Right forelimb (tissue), 1 donor: ENCODE measurements at places on chromosomes 16 and 17.
A peak's percentile ranks its signal among the peaks of the same experiment; 100 is the strongest.

GRCh38 chr17:15920758-15921239 is 24.1 kb upstream of the ADORA2B start:
- no peak for DNase-seq

DNA sequence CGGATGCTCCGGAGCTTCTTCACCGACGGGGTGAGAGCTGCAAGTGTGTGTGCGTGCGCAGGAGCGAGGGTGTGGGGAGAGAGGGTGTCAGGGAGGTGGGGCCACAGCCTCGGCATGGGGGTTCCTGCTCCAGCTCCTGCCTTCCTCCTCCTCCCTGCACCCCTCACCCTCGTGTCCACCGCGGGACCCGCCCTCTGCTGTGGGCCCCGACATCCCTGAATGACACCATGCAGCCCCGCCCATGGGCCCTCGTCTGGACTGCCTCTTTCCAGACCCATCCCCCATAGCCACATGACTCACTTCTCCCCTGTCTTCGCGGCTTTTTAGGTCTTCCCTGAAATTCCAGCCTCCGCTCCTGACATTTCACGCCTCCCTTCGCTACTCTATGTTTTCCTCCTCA is 41.6 kb downstream of the ARHGAP23 start:
- DNase-seq, result no peak

DNA sequence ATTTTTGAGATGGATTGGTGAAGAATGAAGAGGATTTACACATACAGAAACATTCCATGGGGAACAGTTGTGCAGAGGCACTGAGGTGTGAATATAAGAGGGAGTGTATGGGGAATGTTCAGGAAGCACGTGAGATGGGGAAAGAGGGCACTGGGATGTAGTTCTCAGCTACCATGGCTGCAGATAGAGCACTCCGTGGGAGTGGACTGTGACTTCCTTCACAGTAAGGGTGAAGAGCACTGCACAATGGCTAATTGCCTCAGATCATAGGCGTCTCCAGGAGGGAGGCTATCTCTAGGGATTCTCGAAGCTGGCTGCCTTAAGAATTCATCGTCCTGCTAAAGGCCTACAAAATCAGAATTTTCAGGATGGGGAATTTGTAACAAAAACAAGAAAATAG is 7.0 kb downstream of the YPEL2 start:
- DNase-seq, result no peak

DNA sequence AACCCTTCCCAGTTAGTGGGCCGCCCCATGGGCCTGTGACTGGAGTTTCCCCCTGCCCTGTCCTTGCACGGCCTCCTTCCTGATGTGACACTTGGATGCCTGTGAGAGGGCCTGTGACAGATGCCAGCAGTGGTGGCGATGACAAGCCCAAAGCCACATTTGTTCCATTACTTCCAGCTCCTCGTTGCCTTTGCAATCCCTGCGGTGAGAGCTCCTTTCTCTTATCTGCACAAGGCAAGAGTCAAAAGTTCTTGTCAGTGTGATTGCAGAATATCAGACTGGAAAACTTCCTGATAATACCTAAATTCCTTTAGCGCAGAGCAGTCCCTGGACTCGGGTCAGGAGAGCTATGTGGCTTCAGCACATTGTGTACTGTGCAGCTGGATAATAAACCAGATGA is 54.4 kb upstream of the ARHGAP44 start:
- no peak for DNase-seq

DNA sequence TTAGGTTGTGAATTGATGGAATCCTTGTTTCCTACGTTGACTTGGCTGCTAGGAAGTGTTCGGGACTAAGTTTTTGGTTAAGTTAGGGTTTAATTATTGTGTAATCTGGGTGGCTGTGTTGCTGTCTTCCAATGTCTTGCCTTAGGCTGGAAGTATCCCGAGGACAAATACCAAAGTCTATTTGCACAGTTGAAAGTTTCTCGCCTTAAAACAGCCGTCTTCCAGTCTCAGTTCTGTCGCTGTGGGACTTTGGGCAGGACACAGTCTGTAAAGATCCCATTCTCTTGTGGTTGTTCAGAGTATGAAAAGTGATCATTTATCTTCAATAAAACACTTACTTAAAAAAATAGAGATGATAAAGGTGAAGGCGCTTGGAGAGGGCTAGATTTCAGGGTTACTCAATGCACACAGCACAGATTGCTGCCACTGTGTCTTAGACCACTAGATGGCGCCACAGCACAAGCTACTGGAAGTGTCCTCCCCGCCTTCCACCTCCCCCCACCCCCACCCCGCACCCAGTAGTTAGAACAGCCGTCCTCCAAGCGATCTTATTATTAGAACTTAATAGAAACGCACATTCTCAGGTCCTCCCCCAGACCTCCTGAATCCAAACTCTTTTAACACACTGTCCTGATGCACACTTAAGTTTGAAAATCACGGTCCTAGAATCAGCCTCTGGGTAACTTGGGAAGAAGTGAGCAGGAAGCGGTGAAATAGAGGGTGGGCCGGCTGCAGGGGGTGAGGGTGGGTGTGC is 45.8 kb downstream of the AKAP1 start:
- peak; percentile 84 for DNase-seq

DNA sequence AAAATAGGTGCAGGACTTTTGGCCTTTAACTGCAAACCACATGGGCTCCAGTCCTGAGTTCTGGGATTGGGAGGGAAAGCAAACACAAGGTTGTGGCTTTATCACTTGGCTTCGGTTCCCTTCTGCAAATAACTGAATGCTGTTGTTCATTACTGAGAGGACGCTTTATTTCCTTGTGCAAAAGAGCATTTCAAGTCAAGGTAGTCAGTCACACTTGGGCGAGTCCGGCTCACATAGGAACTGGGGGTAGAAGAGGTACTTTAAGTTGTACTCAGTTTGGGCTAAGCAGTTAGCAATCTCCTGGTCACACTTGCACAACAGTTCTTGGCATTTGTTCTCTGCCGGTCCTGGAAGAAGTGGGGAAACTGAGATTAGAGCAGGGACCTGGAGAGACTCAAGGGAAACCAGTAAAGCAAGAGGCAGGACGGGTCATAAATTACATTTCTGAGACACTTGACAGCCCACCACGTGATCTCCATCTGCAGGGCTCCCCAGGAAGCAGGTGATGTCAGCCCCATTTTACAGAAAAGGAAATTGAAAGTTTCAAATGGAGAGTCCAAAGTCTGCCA is 21.6 kb downstream of the PLA2G10 start:
- DNase-seq, result no peak

GRCh38 chr16:74107795-74108610 is 188.6 kb upstream of the PSMD7 start:
- no peak for DNase-seq

- no peak for DNase-seq
Measured at GRCh38 chr16:48366165-48367093, 18.8 kb downstream of the SIAH1 start.

- no peak for DNase-seq
Measured at GRCh38 chr17:49510059-49510719, 15.1 kb downstream of the NGFR start.

DNA sequence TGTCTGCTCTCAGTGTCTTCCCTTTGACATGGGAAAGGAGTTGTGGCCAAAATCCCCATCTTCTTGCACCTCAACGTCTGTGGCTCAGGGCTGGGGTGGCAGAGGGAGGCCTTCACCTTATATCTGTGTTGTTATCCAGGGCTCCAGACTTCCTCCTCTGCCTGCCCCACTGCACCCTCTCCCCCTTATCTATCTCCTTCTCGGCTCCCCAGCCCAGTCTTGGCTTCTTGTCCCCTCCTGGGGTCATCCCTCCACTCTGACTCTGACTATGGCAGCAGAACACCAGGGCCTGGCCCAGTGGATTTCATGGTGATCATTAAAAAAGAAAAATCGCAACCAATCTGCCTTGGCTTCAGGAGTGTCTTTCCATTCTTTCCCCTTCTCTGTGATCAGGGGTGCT is 918 bp upstream of the MRM1 start:
- no peak for DNase-seq

- no peak for DNase-seq
Measured at GRCh38 chr16:12530302-12530701, 273.4 kb downstream of the CPPED1 start.

GRCh38 chr17:5225668-5226457 is 8.8 kb downstream of the SCIMP start:
- no peak for DNase-seq

- no peak for DNase-seq
Measured at GRCh38 chr16:82452004-82452756, 174.6 kb upstream of the CDH13 start.
